ENCODE measurements at places on chromosomes 11 and 22. TPM values are rescaled to one million over a fixed set of nuclear protein-coding genes. Genes with fewer than 3 reads are reported as not detected.

The CTR9 gene
- polyA plus RNA-seq: 28.7 TPM

The LARGE2 gene
- polyA plus RNA-seq: 0.30 TPM

- no peak for DNase-seq
Observed at GRCh38 chr11:96393753-96394348, 4.0 kb downstream of the JRKL start.

- DNase-seq: no peak
Observed at GRCh38 chr22:26234296-26234695, 65.0 kb downstream of the SEZ6L start.

DNA sequence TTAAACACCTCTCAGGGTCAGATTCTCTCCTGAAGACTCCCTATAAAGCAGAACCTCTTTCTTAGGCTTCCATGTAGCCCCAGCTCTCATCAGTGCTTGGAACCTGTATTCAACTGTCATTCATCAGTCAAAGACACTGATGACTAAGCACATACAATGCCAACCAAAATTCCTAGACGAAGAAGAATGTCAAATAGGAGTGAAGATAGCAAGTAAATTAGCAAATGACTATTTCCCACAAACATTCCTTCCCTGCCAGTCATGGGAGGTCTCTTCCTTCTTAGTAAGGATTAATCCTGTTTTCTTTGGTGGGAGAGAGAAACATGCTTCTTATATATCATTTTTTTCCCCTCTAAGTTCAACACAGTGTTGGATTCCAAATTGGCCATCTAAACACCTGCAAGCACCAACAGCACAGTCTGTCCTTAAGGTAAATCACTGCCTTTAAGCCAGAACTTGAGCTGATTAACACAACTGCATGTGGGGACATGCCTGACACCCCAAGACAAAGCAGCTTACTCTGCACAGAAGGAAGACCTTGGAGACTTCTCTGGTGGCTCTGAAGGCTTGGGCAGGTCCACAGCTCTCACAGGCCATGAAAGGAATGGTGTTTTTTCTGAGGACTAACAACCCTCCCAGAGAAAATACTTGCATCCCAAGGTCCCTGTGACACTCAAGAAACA, 47.5 kb upstream of the ME3 start:
- no peak for DNase-seq

The OR5B21 gene
- not detected for polyA plus RNA-seq

- no peak for DNase-seq
Observed at GRCh38 chr22:20155330-20156041, 4.6 kb upstream of the CCDC188 start.

The PGAP2 gene
- 24.7 TPM for polyA plus RNA-seq

The MOGAT2 gene
- polyA plus RNA-seq: not detected

The C11orf71 gene
- 7.6 TPM for polyA plus RNA-seq

The POU2AF3 gene
- 2.9 TPM for polyA plus RNA-seq

- DNase-seq: no peak
Observed at GRCh38 chr11:95575517-95575916, 214.1 kb downstream of the FAM76B start.

GRCh38 chr22:49352361-49353169, 475.1 kb downstream of the BRD1 start:
- no peak for DNase-seq

The APLNR gene
- 86.9 TPM for polyA plus RNA-seq

- DNase-seq: no peak
Observed at GRCh38 chr22:46857142-46857884, 94.9 kb downstream of the TBC1D22A start.

GRCh38 chr11:64186492-64187165, 658 bp downstream of the STIP1 start:
- no peak for DNase-seq

DNA sequence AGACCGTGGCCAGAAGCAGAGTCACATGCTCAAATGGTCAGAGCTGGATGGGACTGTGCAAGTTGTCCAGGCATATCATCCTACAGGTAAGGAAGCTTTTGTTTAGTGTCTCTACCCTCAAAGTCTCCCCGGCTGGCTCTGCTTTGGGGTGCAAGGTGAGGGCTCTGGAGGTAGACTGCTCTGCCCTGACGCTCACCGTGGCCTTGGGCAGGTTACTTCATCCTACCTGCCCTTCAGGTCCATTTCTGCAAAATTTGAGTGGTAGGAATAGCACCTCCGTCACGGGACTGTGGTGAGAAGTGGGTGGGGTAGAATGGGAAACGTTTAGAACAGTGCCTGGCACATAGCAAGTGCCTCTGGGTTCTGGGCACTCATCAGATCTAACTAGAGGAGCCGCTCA, 42.2 kb downstream of the NAT10 start:
- no peak for DNase-seq

- DNase-seq: no peak
Observed at GRCh38 chr22:36493690-36494110, 12.3 kb upstream of the TXN2 start.

The SLN gene
- polyA plus RNA-seq: 2,452 TPM

The LYVE1 gene
- 66.6 TPM for polyA plus RNA-seq

The MPEG1 gene
- polyA plus RNA-seq: 9.1 TPM

GRCh38 chr11:20563866-20564265, 35.5 kb upstream of the SLC6A5 start:
- no peak for DNase-seq

GRCh38 chr11:108313444-108313843, 90.6 kb downstream of the ATM start:
- no peak for DNase-seq

DNA sequence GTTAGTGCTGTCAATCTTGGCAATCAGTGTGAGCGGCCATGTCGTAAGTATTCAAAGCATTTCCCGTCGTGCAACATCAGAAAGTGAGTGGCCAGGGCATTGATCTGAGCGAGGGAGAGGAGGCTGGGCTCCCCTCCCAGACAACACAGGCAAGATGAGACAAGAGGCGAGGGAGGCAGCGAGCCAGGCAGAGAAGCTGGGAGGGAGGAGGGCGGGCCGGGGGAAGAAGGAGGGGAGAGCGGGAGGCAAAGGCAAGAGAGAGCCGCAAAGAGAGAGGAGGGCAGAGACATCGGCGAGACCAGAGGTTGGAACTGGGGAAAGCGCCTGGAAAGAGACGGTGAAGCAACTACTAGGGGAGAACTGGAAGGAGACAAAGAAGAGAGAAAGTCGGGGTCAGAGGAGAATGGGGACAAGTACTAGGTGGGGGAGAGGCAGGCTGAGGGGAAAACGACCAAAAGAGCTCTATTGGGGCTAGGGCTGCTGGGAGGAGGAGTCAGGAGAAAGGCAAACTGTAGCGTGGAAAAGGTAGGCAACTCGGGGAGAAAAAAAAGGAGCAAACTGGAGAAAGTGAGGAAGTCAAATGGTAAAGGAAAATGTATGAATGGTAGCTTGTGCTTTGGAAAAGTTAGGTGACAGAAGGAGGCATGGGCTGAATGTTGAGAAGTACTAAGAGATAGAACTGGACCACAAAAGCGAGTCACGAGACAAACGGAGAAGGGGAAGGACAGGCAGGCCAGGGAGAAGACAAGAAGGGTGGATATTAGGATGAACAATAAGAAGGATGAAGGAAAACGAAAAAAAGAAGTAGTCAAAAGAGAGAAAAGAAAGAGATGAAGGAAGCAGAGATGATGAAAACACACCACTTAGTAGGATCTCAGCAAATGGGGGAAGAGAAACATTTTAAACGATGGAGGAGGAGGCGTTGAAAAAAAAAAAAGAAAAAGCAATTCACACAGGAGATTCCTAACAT, 130.5 kb upstream of the C11orf58 start:
- no peak for DNase-seq

The CCDC34 gene
- 11.5 TPM for polyA plus RNA-seq

DNA sequence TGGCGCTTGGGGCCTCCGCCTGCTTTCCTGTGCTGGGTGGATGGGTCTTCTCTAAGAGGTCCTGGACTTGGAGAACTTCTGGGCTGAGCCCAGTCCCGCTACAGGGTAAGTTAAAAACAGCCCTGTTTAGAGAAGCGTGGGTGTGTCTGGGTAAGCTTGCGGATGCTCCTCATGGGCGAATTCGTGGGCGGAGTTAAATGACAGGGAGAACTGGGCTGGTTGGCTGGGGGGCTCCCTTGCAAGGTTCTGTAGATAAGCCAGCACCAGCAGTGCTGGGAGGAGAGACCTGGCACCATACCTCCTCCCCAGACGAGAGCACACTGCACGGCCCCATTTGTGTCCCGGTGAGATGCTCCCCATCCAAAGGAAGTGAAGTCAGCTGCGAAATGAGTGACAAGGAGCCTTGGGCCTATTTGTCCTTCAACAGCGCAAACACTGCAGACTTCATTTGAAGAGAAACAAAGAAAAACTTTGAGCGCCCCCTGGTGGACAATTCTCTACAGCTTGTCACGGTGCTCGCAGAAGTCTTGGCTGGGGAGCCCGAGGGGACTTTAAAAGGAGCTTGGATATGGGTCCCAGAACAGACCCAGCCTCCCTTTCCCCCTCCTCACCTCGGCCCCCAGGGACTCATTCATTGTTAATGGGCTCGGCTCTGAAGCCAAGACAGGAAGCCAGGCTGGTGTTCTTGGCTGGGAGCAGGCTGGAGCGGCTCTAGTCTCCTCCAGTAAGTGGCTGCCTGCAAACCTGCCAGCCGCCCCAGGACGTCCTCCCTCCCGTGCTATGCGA, 39.5 kb downstream of the TP53I11 start:
- peak; percentile 73 for DNase-seq

GRCh38 chr11:94948070-94948617, 25.2 kb downstream of the CWC15 start:
- no peak for DNase-seq

GRCh38 chr11:20042811-20043341, 117.4 kb downstream of the DBX1 start:
- no peak for DNase-seq

GRCh38 chr11:96228473-96228891, 114.5 kb downstream of the MAML2 start:
- DNase-seq: no peak

- DNase-seq: no peak
Observed at GRCh38 chr22:38172832-38173640, 8.6 kb downstream of the PLA2G6 start.

The HBG1 gene
- 9.4 TPM for polyA plus RNA-seq

- no peak for DNase-seq
Observed at GRCh38 chr22:42434748-42435425, 2.7 kb upstream of the NFAM1 start.

- no peak for DNase-seq
Observed at GRCh38 chr11:82080160-82080559, 653.5 kb downstream of the FAM181B start.
